ENCODE measurements at places on chromosomes 5 and 9.

DNA sequence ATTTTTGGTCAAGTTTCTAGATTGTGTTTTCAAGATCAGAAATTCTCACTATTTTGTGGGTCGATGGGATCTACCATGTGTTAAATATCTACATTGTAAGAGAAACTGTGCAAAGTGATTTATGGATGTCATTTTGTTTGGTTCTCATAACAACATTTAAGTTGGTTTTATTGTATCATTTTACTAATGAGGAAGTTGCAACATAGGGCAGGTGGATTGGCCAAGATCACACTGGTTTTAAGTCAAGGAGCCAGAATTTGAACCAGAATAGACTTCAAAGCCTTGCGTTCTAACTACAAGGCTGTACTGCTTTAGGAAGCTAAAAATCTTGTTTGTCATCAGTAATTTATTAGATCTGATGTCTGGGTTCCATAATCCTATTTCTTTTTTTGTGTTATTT is 23.4 kb downstream of the SH3TC2 start:
- DNase-seq = no peak

DNA sequence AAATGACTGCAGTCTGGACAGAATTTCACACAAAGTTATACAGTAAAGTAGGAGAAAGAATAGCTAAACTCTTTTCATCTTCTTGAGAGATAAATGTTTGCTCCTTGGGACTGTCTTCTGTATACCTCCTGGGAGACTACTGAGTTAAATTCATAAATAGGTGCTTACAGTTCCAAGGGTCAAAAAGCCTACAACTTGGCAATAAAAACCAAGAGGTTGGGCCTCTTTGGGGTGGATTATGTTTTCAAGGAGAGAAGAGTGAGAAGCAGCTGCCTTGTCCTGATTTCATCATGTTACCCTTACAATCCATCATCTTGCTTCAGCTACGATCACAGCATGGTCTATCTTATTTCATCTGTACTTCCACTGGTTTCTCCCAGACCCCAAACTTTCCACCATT is 213.2 kb upstream of the RPS23 start:
- DNase-seq = no peak

DNA sequence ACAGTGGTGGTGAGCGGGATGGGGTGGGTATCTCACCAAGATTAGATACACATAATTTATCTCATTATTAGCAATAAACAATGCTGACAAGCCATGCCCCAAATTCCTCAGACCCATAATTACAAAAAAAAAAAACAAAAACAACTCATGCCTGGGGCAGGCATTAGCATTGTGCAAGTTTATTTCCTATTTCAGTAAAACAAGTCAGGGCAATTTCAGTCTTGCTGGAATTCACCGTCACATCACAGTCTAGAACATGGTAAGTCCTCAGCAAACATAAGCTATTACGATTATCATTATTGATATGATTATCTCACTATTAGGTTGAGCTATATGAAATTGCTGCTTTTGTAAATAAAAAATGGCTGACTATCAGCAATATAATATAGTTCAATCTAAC is 57.5 kb upstream of the GNAQ start:
- no peak for DNase-seq

DNA sequence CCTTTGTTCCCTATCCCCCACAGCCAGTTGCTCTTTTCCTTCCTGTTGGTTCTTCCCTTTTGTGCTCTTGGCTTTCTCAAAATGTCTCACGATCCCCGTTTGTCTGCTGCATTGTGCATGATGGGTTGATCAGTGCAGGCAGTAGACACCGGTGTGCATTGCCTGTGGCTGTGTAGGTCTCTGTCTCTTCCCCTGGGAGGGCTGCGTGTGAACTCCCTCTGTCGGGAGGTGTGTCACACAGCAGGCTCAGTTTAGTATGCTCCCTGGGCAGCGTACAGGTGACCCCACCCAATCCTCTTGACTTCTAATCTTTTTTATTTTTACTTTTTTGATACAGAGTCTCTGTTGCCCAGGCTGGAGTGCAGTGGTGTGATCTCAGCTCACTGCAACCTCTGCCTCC is 265.3 kb downstream of the FSTL4 start:
- DNase-seq = no peak

DNA sequence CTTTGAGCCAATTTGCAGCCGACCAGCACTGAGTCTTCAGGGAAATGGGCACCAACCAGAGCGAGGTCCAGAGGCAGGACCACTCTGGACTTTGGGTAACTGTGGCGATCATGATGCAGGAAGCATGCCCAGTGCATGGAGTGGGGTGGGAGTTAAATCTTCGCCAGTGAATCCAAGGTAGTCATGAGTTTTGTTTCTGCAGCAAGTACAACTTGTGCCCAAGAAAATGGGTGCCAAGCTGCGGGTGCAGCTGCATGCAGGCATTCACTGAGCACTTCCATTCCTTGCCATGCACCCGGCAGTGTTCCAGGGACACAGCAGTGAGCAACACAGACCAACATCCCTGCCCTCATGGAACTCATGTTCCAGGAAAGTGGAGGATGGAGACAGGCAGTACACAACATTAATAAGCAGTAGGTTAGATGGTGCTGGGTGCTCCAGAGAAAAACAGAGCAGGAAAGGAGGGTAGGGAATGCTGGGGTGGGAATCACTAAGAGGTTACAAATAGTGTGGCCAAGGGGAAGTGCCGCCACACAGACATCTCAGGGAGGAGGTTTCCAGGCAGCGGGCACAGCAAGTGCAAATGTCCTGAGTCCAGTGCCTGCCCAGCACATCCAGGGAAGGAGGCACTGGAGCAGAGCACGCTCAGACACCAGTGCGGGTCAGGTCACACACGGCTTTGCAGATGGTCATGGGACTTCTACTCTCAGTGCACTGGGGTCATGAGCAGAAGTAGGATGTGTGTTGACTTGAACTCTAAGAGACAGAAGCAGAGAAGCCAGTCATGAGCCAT is 48.2 kb upstream of the LMX1B start:
- DNase-seq = no peak

GRCh38 chr5:134463991-134464760 is 52.5 kb upstream of the CDKN2AIPNL start:
- DNase-seq = no peak

- no peak for DNase-seq
Observed at GRCh38 chr5:151248651-151249050, 4.3 kb upstream of the GM2A start.

DNA sequence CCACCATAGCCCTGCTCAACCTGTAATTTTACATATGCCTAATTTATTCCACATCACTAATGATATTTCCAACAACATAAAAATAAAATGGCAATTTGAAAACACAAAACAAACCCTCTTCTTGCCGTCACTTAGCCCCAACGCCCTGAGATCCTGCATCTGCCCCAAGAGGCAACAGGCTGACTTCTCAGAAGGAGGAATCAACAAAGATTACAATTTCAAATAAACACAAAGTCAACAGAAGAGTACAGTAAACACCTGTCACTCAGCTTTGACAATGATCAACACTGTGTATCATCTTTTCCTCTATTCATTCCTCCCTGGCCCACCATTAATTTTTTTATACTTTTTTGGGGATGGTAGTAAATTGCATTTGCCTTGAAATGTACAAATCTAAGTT is 19.8 kb downstream of the EPB41L4B start:
- no peak for DNase-seq

- no peak for DNase-seq
Observed at GRCh38 chr5:1505506-1506241, 18.1 kb downstream of the LPCAT1 start.

DNA sequence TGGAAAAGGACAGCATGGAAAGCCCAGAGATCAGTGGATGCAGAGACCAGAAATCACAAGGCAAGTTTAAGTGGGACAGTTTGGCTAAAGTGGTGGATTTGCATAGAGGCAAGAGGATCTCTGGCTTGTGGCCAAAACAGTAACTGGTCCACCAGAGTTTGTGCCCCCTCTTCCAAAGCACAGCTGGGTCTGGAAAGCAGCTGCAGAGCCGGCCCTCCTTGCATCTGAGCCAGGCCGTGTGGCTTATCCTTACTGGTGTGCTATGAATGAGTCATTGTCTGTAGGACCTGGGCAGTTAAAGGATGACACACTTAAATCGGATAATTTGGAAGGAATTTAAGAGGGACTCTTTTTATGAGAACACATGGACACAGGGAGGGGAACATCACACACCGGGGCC is 146.6 kb downstream of the PIP5K1B start:
- DNase-seq = no peak

- no peak for DNase-seq
Observed at GRCh38 chr9:136644593-136645351, 17.9 kb upstream of the EGFL7 start.

DNA sequence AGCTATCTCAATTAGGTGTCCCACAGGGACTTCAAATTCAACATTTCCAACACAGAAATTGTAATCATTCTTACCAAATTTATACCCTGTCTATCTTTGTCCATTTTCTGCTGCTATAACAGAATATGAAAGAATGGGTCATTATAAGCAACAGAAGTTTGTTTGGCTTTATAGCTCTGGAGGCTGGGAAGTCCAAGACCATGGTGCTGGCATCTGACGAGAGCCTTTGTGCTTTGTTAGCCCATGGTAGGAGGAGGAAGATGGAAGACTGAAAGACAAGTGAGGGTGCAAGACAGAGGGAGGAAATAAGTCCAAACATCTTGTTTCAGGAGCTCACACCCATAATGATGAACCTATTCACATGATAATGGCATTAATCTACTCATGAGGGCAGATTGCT is 72.2 kb downstream of the CWC27 start:
- no peak for DNase-seq

DNA sequence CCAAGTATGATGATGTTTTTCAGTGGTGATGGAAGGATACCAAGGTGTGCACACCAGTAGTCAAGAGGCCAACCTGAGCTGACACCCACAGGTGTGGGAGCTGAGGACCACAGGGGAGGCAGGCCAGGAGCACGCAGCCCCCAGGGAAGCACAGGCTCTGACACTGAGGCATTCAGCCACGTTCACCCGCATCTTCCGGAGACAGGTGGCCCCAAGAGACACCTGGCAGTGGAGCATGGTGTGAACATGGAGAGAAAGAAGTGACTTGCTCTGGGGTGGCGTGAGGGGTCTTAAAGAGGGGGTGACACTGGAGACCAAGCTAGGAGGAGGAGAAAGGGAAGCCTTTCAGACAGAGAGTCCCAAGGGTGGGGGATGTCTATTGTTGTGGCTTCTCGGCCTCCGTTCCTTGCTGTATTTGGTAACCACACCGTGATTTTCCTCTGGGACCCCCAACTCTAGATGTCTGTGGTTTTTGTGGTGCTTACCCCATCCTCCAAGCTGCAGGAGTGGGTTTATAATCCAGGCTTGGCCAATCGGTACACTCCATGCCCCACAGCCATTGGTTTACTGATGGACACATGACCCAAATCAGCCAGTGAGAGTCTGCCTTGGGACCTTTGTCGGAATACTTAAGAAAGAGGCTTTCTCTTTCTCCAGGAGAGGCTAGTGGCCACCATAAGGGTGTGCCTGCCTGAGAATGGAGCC is 84.6 kb downstream of the HRH2 start:
- no peak for DNase-seq

GRCh38 chr5:96902876-96903275 is 26.6 kb downstream of the ERAP2 start:
- DNase-seq = no peak

GRCh38 chr5:9239626-9240025 is 306.2 kb downstream of the SEMA5A start:
- DNase-seq = no peak

DNA sequence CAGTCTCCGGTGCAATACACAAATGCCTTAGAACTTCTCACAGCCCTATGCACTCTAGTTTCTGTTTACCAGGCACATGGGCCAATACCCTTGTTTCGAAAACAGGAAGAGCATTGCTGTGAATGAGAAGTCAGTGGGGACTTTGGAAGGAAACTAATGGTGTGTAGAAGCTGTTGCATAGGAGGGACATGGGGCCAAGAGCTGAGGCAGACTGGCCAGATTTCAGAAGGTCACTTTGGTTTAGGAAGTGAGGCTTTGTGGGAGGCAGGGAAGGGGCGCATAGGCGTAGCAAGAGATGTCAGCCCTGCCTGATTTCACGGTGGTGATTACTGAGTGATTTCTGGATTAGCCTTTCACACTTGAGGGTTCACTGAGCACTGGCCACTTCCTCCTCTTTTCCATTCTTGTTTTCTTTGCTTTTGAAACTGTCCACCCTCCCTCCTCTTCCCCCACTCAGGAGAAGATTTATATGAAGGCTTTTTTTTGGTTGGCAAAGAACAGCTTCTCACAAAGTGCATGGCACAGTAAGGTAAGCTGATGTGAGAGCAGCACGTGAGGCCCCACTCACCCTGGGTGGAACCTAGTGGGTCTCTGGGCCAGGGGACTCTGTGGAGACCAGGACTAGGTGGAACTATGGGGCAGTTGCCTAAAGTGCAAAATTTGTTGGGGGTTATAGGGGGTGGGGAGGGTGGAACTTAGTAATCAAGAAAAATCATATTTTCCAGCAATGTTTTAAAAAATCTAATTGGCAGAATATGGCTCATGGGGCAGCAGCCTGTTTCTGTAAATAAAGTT is 6.1 kb upstream of the TMEM252 start:
- DNase-seq = no peak

DNA sequence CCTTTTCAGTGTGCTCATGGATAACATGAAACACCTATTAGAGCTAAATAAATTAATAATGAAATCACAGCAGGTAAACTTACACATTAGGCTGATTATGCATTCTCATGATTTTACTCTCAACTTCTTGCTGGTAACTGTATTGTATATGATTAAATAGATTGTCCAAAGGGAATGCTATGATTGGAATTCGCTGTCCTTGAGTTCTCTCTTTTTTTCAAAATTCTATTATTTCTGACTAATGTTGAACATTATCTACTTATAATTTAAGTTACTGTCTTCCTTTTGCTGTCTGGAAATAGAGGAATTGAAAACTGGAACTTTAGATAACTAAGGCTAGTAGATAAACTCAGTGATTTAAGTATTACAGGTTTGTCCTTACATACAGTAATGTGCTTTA is 13.1 kb downstream of the CENPH start:
- no peak for DNase-seq

DNA sequence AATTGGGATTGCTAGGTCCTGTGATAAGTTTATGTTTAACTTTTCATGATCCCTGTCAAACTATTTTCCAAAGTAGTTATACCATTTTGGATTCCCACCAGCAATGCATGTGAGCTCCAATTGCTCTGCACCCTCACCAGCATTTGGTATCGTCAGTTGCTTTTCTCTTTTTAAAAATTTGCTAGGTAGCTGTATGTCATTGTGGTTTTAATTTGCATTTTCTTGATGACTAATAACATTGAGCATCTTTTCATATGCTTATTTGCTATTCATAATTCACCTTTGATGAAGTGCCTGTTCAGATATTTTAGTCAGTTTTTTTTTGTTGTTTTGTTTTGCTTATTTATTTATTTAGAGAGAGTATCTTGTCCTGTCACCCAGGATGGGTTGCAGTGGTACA is 12.5 kb downstream of the TAF1L start:
- DNase-seq = no peak

DNA sequence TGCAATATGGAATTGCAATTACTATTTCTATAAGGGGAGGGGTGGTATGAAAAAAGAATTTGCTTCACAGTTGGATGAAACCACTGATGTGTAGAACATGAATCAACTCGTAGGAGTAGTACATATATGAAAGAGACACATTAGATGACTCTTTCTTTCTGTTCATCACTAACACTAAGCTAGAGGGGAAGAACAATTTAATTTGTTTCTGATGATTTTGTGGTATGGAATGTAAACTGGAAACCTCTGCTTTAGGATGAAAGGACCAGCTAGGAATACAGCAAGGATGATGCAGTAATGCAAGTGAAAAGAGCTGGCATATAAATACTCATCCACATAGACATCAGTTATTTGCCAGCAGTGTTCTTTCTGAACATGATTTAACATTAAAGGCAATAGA is 113.4 kb downstream of the PAPPA start:
- no peak for DNase-seq

Measured in NCI-H2029 treated with DMSO at 0.1 percent for 48 hours (cell line).